ENCODE measurements at places on chromosomes 1 and 21. TPM values are rescaled to one million over a fixed set of nuclear protein-coding genes. Genes with fewer than 3 reads are reported as not detected.

Gene RAD54L
- 2.6 TPM for total RNA-seq

Gene PPIAL4G
- not detected for total RNA-seq

Gene SNIP1
- 11.6 TPM for total RNA-seq

Gene TDRD5
- not detected for total RNA-seq

Gene ZNF669
- total RNA-seq = 10.0 TPM

Measured in fibroblast of villous mesenchyme (primary cell).